Activated naive CD8-positive, alpha-beta T cell treated with anti-CD3 and anti-CD28 coated beads, Interleukin-2, amount 50 U/mL, for 16 hours (primary cell): ENCODE measurements at places on chromosomes 11 and 22.

DNA sequence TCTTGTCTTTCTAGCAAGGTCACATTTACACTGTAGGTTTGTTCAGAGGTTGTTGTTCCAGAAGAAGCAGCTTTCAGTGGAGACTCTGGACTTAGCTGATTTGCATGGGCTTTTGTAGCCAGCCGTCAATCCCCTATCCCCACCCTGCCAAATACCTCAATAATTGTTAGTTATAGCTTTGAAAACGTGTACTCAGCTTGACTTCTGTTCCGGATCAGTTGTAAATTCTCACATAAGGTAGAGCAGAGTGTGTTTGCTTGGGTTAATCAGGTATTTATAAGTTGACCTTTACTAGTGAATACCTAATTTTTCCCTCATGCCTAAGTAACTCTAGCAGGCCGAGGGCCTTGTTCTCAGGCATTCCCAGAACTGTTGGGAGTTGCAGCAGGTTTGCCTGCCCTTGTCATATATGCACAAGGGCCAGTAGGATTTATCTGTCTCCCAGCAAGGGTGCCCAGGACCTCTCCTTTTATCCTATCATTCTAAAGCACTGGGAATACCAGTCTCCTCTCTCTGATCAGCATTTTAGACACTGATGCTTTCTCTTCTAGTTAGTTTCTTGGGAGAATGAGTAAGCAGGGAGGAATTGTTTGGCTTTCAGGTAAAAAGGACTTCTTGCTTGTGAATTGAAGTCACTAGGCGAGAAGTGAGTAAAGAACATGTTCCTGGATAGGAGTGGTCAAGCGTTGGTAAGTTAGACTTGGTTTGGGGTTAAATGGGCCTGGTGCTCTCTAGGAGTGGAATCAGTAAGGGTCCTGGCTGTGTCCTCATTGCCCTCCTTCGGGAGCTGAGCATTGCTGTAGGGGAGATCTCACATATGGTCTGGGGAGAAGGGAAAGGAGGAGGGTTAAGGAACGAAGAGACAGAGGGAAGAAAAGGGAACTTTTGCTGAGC, 22.1 kb downstream of the STIM1 start:
- no peak for DNase-seq

- no peak for DNase-seq
These were observed 14.3 kb upstream of the CREB3L1 start for GRCh38 chr11:46263120-46263519.

DNA sequence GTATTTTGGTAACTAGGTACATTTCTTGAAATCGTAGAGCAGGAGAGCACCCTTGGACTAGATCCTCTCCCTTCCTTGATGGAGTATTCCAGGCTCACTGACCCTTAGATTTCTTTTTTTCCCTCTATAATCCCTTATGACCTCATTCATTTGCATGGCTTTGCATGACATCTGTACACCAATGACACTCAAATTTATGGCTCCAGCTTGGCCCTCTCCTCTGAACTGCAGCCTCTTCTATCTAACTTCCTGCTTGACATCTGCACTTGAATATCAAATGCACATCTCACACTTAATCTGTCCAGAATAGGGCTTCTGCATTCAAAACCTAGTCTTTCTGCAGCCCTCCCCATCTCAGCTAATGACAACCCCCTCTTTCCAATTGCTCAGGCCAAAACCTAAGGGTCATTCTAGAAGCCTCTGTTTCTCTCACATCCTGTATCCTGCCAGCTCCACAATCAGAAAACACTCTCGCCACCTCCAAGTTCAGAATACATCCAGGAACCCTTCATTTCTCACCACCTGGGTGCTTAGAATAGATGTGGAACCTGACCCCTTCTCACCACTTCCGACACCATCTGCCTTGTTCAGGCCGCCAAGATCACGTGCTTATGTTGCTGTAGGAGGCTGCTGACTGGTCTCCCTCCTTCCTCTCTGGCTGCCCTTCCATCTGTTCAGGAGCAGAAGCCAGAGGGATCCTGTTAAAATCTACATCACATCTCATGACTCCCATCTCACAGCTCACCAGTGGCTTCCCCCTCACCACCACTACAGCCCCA, 138.9 kb upstream of the MTNR1B start:
- DNase-seq: no peak

- DNase-seq: peak; percentile 73
These were observed 1.7 kb downstream of the CAPRIN1 start for GRCh38 chr11:34053161-34053686.

DNA sequence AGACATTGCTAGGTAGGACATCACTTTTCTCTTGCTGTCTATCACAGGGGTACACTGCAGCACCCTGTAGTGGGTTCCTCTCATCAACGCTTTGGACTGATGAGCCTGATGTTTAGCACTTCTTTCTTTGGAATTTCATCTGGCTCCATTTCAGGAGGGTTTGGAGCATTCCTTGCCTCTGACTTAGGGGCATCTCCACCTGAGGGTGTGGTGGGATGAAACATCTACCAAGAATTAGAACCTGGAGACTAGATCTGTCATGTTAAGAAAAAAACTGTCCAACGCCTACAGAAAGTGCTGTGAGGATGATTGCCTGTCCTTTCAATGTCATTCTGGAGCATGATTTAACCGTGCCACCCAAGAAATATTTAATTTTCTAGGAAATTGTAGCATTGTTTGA, 648.4 kb downstream of the ETS1 start:
- DNase-seq: no peak

- no peak for DNase-seq
These were observed 467.9 kb upstream of the B3GAT1 start for GRCh38 chr11:134879931-134880330.

- DNase-seq: no peak
These were observed 84.1 kb downstream of the C22orf31 start for GRCh38 chr22:28977481-28977971.

GRCh38 chr11:13939961-13940906, 22.3 kb upstream of the SPON1 start:
- no peak for DNase-seq

- no peak for DNase-seq
These were observed 33.6 kb upstream of the RELT start for GRCh38 chr11:73342633-73343032.

- no peak for DNase-seq
These were observed 15.6 kb upstream of the UCP3 start for GRCh38 chr11:74024261-74025029.

GRCh38 chr11:68322052-68322430, 9.7 kb downstream of the LRP5 start:
- no peak for DNase-seq

GRCh38 chr22:17232406-17232805, 13.2 kb upstream of the ADA2 start:
- DNase-seq: no peak

- DNase-seq: no peak
These were observed 1086.3 kb downstream of the FAM181B start for GRCh38 chr11:81647374-81647773.

DNA sequence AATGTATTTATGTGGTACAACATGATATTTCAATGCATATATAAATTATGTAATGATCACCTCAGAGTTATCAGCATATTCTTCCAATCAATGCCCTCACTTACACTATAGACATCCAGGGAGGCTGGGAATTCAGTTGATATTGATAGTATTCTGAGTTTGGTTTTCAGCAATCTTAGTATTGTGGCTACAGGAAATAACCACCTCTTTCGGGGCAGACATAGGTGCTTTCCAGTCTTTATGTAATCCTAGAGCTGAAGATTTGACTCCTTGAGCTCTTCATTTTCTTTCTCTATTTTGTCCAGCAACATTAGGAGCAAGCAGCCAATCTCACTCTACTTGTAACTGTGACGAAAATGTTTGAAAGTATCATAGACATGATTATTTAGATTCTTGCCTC, 712.7 kb upstream of the KIRREL3 start:
- no peak for DNase-seq

- no peak for DNase-seq
These were observed 210.8 kb downstream of the PGR start for GRCh38 chr11:100918551-100919500.

DNA sequence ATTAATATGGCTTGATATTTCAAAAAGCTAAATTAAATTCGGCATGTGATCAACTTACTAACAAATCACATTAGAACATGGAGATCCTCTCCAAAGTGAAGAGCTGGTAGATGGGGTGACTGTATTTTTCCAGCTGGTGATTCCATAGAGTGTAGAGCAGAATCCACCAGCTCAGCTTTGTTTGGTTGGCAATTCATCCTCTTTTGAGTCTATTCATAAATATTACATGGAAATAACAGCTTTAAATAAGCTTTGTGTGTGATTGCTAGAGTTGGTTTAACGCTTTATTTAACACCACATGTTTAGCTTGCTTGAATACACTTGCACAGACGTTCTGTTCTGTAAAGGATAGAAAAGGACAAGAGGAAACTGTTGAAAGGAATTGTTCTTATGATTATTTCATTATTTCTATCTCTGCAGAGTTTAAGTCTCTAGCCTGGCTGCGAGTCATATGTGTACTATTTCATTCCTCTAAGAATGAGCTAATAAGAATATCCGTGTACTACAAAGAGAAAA, 738.3 kb upstream of the KIRREL3 start:
- DNase-seq: no peak

DNA sequence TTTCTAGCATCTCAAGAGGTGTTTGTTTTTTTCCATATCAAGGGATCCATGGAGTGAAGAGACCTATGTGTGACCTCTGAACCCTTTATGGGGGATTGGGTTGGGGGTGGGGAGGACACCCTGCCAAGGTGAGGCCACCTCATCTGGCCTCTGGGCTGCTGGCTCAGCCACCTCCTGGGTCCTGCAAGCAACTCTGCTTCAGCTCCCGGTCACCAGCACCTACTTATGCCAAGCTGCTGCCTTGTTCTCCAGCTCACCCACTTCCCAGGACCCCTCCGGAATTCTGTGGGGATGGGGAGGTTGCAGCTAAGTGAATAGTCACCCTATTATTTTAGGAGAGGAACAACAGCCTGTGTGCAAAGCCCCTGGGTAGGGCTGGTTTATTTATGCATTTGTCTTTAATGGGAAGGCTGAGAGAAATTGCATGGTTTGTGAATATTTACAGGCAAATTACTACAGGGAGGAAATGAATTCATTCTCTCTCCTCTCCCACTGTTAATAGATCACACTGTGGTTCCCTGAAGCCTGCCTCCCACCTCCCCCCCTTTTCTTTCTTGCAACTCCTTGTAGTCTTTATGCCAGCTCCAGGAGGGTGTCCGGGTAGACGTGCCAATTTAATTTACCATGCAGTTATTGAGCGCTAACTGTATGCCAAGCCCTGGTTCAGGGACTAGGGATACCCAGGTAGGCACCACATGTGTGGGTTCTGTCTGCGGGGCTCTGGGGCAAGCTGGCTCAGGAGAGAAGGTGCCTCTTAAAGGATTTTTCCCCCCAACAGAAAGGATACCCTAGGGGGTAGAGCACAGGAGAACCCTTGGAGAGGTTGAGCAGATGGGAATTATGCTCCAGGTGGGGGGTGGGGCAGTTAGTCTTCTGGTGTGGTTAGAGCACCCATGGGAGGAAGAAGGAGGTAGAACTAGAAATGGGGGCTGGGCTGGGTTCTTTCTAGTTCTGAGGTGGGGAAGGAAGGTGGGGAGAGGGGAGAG, 50.7 kb downstream of the TSPAN18 start:
- DNase-seq: no peak

DNA sequence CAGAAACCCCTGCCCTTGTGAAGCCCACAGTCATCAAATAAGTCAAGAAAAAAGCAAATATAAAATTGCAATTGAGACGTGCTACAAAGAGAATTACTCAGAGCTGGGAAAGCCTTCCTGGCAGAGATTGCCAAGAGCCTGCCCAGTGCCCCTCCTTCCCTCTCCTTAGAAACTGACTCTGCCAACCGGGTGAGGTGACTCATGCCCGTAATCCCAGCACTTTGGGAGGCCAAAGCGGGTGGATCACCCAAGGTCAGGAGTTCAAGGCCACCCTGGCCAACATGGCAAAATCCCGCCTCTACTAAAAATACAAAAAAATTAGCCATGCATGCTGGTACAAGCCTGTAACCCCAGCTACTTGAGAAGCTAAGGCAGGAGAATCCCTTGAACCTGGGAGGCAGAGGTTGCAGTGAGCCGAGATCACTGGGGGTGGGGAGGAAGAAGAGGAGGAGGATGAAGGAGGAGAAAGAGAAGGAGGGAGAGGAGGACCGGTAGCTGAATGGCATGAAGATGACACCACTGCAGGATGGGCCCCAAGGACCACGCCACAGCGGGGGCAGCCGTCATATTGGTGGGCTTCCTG, 76.1 kb upstream of the RTL6 start:
- no peak for DNase-seq

DNA sequence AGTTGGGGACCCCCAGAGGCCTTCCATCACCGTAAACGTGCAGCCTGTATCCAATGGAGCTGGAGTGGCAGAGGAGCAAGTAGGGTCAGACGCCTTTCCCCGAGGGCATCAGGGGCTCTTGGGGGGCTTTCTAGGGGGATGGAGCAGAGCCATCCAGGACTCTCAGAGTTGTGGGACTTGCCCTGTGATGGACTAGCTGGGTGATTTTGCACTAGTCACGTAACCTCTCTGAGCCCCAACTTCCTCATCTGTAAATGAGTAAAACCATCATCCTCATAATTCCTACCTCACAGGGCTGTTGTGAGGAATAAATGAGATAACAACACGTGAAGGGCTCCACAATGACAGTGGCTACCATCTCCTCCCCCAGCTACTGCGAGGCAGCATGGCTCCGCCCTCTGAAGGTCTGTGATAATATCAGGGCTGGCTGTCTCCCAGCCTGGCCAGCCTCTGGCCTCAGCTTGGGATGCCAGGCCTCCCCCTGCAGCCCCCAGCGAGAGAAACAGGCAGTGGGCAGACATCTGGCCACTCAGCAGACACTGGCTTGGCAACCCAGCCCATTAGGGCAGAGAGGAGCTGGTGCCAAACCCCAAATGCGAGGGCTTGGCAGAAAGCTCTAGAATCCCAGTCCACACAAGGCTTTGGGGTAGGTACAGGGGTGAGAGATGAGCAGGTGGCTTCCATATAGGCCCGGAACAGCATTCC, 6.7 kb downstream of the USP2 start:
- no peak for DNase-seq
